Dermis microvascular lymphatic vessel endothelial cell (primary cell): ENCODE measurements at places on chromosomes 6 and 20. TPM values are rescaled to one million over a fixed set of nuclear protein-coding genes. Genes with fewer than 3 reads are reported as not detected.
A peak's percentile ranks its signal among the peaks of the same experiment; 100 is the strongest.

The ABHD16B gene
- not detected in 2 replicates for total RNA-seq

The CCDC170 gene
- under 0.01 TPM in 2 replicates for total RNA-seq

The FAM209B gene
- 0.13 TPM in 1 of 2 replicates, not detected in the other for total RNA-seq

The PTGIS gene
- total RNA-seq = 0.13 and 0.25 TPM in 2 replicates

The HDAC2 gene
- 58.5 and 81.4 TPM in 2 replicates for total RNA-seq

The C20orf144 gene
- under 0.01 TPM in 1 of 2 replicates, not detected in the other for total RNA-seq

The PTCRA gene
- not detected in 2 replicates for total RNA-seq

The TBXT gene
- not detected in 2 replicates for total RNA-seq

The MYBL2 gene
- total RNA-seq = 8.6 and 13.0 TPM in 2 replicates

The PRKN gene
- 0.39 and 1.3 TPM in 2 replicates for total RNA-seq

The AVP gene
- total RNA-seq = not detected in 2 replicates

The CST4 gene
- not detected in 2 replicates for total RNA-seq

DNA sequence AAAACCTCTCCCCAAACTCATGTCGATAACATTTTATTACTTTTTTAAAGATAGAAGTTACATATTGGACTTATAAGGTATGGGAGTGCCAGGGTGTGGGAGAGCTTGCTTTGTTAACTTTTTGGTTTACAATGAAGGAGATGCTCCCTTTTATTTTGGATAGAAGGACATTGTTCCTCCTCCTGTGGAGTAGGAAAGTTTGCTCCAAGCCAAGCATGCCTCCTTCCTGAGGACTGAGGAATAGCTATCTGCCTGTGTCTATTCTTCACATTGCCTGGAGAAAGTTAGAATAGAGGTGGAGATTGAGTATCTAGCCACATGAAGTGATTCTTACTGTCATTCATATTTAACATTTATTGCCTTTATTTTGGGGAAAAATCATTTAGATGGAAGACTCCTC lies 71.9 kb downstream of the EYA4 start:
- no peak for DNase-seq

- DNase-seq = no peak
These were observed 372.0 kb upstream of the JARID2 start for GRCh38 chr6:14873781-14874441.

GRCh38 chr20:62688855-62689460 lies 19.7 kb upstream of the NTSR1 start:
- DNase-seq = peak; percentile 52

- no peak for DNase-seq
These were observed 40.9 kb upstream of the ZBP1 start for GRCh38 chr20:57660922-57661745.

GRCh38 chr6:89842228-89842627 lies 12.5 kb downstream of the CASP8AP2 start:
- no peak for DNase-seq

GRCh38 chr20:22795871-22796270 lies 211.5 kb upstream of the FOXA2 start:
- DNase-seq = peak; percentile 94

GRCh38 chr20:9392892-9393857 lies 121.2 kb upstream of the LAMP5 start:
- peak; percentile 16 for DNase-seq

DNA sequence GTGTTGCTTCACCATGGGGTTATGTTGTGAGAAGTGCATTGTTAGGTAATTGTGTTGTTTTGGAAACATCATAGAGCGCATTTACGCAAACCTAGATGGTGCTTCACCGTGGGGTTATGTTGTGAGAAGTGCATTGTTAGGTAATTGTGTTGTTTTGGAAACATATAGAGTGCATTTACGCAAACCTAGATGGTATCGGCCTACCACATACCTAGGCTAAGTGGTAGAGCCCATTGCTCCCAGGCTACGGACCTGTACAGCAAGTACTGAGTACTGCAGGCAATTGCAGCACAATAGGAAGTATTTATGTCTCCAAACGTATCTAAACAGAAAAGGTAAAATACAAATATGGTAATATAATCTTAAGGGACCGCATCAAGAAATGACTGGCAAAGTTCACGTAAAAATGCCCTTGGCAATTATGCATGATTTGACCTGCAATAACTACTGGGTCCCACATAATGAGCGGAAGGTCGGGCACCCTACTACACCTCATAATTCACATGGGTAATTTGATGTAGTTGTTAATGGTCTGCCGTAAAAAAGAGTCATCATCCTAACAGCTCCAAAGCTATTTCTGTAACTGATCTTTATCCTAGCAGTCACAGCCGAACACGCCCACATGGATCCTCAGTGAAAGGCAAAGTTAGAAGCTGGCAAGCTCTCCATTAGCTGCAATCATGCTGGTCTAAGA lies 76.0 kb downstream of the RSPH3 start:
- DNase-seq = no peak

GRCh38 chr20:16027686-16028085 lies 545.6 kb downstream of the KIF16B start:
- no peak for DNase-seq

GRCh38 chr6:131080084-131080483 lies 17.0 kb upstream of the EPB41L2 start:
- DNase-seq = no peak

GRCh38 chr20:32126919-32127318 lies 17.4 kb downstream of the TM9SF4 start:
- DNase-seq = no peak

DNA sequence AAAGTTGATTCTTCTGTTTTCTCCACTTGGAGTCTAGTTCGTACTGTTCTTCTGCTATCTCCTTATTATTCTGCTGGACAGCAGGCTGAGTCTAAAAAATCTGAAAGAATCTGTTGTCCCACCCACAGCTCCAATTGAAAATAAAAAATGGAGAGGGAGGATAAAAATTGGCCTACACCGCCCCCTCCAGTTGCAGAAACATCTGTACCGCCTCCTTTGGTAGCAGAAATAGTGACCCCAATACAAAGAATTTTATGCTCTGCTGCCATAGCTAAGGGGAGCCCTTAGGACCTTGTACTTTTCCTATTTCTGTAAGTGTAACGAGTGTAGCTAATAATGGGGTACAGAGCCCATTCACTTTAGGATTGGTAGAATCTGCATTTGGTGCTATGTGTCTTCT lies 4.9 kb upstream of the FKBP1A start:
- no peak for DNase-seq

GRCh38 chr6:143233554-143234285 lies 173.0 kb downstream of the AIG1 start:
- DNase-seq = no peak

DNA sequence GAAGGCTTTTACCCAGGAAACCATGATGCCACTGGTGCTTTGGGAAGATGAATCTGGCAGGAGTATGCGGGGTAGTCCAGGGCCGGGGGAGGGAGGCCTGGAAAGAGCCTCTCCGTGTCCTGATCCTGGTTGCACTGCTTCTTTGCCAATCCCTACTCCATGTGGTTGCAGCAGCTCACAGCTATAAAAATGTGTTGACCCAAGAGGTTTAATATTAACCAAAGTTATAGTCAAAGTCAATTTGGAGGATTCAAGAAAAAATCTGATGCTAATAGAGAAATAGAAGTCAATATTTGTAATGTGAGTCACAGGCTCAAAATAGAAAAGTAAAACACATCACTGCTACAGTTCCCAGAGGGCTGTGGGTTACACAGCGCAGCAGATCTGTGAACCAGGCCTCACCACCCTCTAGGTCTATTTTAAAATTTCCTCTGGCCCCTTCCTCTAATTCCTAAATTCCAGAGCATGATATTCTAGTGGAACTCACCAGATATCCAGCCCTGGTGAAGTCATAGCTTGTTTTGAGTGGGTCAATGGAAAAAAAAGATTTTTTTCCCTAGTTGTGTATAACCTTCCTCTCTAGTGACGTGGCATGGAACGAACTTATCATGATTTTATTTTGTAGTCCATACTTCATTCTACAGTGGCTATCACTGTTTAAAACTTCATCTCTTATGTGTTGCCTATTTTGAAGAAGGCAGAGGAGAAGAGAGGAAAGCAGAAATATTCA lies 63.2 kb upstream of the BMP2 start:
- DNase-seq = peak; percentile 77

- DNase-seq = no peak
These were observed 272.0 kb downstream of the PACRG start for GRCh38 chr6:162999575-163000285.

GRCh38 chr6:96014846-96015517 lies 792 bp upstream of the FUT9 start:
- no peak for DNase-seq

- peak; percentile 12 for DNase-seq
These were observed 62.9 kb downstream of the QRSL1 start for GRCh38 chr6:106692112-106692818.

DNA sequence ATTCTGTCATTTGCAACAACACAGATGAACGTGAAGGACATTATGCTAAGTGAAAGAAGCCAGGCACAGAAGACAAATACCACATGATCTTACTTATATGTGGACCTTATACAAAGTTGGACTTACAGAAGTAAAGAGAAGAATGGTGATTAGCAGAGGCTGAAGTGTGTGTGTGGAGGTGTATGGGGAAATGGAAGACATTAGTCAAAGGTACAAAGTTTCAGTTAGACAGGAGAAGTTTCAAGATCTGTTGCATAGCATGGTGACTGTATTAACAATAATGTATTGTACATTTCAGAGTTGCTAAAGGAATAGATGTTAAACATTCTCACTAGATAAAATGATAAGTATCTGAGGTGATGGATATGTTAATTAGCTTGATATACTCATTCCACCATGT lies 348.3 kb upstream of the PRND start:
- no peak for DNase-seq

DNA sequence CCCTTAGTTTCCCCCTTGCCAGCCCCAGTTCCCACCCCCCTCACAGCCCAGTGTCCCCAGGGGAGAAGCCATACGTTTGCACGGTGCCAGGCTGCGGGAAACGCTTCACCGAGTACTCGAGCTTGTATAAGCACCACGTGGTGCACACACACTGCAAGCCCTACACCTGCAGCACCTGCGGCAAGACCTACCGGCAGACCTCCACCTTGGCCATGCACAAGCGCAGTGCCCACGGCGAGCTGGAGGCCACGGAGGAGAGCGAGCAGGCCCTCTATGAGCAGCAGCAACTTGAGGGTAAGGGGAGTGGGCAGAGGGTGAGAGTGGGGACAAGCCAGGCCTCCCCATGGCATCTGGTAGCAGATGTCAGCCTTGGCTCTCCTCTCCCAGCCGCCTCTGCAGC lies 5.1 kb upstream of the DEF6 start:
- no peak for DNase-seq

DNA sequence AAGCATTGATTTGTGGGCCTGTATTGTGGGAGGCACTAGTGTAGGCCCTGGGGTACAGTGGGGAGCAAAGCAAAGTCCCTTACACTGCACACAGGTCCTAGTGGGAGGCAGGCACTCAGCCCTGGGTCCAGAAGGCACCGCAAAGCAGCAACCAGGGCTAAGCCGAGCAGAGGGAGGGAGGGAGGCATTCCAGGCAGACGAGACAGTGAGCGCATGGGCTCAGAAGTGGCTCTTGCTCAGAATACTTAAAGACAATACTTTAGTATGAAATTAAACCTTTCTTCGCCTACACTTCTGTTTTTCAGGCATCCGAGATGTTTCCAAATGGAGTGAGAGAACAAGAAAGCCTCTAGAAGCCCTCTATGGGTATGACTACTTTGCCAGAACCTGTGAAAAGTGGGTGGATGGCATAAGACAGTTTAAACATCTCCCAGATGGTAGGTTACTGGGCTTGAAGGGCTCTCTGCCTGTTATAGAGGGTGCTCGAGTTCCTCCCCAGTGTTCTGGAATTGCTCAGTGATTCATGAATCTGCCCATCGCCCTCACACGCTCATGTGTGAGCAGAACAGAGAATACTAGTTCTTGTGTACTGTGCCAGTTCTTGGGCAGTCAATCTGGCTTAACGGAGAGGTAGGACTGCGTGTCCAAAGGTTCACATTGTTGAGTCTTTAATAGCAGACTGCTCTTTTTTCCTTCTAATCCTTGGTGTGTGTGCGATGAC lies 18.7 kb downstream of the BPHL start:
- no peak for DNase-seq

DNA sequence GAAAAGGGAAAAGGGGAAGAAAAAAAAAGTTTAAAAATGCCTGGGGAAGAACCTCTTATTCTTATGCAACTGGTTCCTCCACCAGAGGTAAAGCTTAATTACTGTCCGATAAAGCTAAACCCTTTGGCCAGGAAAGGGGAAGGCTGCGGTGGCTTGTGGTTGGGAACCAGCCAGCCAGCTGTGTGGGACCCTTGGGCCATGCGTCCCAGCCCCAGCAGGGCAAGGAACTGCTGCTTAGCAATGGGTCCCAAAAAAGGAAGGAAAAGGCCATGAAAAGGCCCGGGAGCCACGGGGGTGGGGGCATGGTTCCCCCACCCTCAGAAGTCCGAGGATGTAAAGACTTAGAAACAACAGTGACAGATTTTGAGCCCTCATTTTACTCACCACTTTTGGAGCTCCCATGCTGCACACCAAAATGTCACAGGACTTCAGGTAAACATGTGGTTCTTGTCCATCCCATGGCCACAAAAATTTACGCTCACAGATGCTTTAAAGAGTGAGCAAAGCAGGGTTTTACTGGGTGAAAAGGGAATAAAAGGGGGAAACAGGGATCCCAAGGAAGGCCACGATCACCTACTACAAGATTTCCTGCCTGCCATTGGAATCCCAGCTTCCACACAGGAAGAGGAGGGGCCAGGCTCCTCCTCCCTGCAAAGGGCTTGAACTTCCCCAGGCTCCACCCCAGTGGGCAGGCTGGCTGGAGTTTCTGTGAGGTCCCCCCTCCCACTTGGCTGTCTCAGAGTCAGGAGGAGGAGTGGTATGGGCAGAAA lies 1234.7 kb upstream of the GJE1 start:
- no peak for DNase-seq

- DNase-seq = no peak
These were observed 59.5 kb upstream of the NELFCD start for GRCh38 chr20:58921564-58921963.

- no peak for DNase-seq
These were observed 22.9 kb downstream of the EEF1A1 start for GRCh38 chr6:73497915-73498314.

GRCh38 chr6:86782328-86782727 lies 155.0 kb upstream of the HTR1E start:
- no peak for DNase-seq

GRCh38 chr6:132907231-132907630 lies 92.9 kb downstream of the RPS12 start:
- no peak for DNase-seq

GRCh38 chr6:13494137-13494536 lies 6.7 kb upstream of the GFOD1 start:
- DNase-seq = no peak

DNA sequence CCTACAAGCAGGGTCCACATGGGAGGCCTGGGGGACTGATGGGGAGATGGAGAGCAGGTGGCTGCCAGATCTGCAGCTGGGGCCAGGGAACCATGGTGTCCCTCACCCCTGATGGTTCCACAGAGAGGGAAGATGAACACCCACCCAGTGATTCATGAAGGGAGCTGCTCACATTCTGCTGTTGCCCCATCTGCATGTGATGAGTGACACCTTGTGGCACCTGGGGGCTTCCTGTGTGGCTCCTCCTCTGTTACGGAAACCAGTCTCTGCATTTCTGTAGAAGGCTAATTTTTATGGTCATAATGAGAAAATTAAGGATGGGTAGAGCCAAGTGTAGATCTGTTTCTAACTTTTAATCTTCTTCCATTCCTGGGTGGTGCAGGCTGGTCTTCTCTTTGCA lies 217.1 kb downstream of the SMOC2 start:
- DNase-seq = no peak
